BJ (cell line): ENCODE measurements at places on chromosomes 1 and 21.

GRCh38 chr1:15028102-15028501 lies 125.4 kb upstream of the TMEM51 start:
- DNase-seq: peak; percentile 74

DNA sequence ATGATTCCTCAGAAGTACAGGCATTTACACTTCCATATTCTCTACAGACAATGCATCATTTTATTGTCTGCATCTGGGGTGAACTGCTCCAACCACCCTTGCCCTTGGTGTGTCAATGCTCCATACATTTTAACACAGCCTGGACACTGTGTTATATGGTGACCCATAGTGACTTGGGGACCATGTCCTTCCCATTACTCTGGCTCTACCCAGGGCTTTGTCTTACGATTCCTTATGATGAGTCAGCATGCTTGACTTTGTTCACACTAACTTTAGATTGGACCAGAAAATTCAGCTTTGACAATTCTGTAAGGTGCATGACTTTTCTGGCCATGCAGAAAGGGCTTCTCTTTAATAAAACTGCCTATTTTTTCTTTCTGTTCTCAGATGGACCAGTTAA lies 6.8 kb upstream of the OVAAL start:
- DNase-seq: no peak

DNA sequence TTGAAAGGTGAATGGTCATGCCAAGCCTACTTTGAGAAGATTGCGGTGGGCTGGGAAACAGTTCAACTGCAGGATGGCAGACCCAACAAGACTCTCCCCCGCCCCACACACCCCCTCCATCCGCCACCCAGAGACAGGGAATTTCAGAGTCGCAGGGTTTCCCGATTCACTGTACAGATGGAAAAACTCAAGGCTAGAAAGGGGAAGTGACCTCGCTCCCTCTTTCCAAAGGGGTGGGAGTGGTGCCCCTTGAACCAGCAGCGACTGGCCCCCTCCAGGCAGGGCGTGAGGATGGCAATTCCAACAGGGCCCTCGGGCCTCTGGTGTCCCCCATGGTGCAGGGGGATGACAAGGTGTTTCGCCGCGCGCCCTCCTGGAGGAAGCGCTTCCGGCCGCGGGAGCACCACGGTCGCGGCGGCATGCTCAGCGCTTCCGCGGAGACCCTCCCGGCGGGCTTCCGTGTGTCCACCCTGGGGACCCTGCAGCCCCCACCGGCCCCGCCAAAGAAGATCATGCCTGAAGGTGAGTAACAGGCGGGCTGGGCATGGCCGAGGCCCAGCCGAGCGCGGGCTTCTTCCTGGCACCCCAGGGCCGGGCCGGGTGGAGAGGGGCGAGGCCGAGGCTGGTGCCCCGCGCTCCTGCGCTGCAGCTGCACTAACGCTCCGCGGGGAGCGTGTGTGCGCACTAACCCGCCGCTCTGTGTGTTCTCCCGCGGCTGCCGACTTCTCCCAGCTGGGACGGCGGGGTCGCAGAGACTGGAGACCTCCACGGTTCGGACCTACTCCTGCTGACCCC lies 10.4 kb downstream of the MYOG start:
- DNase-seq: no peak

DNA sequence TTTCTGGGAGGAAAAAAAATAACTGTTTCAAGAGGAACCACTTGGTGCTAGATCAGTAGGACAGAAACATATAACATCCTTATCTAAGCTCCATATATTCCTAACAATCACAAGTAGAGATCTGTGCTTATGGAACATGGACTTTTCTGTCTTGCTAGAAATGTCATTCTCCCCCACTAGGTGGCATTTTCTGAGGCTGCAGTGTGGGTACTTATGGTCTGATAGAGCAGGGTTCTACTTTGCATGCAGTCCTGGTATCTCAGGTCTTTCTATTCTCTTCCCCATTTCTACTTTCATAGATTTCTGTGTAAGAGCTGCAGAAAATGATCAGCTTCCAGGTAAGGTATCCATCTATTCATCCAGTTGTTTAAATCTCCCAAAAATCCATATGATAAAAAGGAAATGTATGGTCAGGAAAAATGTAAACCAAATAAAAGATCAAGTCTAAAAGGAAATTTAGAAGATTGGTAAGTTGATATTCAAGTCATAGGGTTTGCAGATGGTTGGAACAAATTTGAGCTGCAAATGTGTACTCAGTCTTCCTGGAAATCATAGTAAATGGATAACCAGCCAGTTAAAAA lies 1.5 kb downstream of the ZNF684 start:
- no peak for DNase-seq

GRCh38 chr1:234221601-234222000 lies 151.7 kb upstream of the COA6 start:
- no peak for DNase-seq

- DNase-seq: peak; percentile 37
Measured at GRCh38 chr1:71307451-71307850, 226.6 kb upstream of the ZRANB2 start.

DNA sequence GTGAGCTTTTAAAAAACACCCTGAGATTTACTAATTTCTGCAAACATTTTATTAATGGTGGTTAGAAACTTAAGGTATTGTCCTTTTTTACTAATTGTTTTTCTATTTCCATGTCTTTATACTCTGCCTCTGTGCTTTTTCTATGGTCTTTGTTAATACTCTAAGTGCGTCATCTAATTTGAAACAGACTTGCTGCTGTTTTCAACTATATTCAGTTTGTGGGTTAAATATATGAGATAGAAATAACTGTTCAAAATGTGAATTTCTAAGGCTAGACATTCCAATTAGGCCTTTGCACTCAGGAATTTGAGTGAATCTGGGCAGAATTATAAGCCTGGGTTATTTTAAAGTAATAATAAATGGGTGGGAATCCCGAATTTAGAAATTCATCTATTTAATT lies 82.4 kb upstream of the COL11A1 start:
- peak; percentile 15 for DNase-seq

GRCh38 chr21:34344584-34344983 lies 19.2 kb upstream of the KCNE2 start:
- no peak for DNase-seq

DNA sequence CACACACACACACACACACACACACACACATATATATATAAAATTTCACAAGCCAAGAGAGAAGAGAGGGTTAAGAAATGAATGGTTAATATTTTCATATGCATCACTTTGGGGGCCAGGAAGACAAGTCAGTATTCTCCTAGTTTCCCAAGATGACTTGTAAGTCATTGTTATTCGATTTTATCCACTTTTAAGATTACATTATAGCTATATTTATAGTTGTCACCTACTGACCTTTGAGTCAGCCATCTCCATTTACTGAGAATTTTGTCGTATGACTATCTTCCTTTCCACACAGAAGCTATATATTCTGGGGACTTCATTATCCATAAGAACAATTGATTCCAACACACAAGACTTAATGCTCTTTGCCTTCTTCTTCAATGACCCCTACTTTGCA lies 8.9 kb downstream of the LYST start:
- DNase-seq: no peak

- DNase-seq: no peak
Measured at GRCh38 chr1:33443705-33444180, 12.8 kb upstream of the PHC2 start.

DNA sequence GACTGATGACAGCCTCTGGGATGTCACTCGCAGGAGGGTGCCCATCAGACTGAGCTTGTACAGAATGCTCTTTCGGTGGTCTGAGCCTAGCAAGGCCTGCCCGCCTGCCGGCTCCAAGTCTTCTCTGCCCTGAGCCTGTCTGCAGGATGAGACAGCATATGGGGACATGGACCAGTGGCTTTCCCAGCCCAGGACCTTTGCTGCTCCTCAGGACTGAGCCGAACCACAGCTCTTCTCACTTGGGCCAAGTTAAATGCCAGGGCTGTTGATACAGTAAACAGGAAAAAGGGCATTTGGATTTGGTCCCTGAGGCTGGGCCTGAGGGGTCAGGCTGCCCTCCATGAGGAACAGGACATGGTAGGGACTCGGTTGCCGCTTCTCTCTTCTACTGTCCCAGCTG lies 64.3 kb upstream of the EPS8L3 start:
- no peak for DNase-seq

DNA sequence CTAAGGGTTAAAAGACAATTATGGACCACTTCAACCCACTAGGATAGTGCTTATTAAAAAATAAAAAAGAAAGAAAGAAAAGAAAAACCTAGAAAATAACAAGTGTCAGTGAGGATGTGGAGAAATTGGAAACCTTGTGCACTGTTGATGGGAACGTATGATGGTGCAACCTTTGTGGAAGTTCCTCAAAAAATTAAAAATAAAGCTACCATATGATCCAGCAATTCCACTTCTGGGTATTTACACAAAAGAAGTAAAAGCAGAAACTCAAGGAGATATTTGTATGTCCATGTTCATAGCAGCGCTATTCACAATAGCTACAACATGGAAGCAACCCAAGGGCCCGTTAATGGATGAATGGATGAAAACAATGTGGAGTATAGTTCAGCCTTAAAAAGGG lies 115.2 kb upstream of the ATP1A1 start:
- no peak for DNase-seq

DNA sequence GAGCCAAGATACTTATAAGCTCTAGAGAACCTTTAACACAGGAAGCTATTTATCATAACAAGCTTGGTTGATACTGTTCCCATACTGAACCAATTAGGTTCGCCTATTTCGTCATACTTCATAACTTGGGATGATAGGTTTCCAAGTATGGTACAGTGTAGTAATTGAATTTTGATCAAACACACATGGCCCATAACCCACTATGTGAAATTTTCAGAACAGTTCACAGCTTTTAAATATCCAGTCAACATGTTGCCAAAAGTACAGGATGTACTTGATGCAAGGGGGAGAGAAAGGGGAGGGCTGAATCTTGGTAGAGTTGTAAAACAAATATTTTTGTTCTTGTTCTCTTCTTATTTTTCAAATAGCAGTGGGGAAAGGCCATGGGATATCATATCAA lies 86.6 kb downstream of the TM2D1 start:
- peak; percentile 81 for DNase-seq

DNA sequence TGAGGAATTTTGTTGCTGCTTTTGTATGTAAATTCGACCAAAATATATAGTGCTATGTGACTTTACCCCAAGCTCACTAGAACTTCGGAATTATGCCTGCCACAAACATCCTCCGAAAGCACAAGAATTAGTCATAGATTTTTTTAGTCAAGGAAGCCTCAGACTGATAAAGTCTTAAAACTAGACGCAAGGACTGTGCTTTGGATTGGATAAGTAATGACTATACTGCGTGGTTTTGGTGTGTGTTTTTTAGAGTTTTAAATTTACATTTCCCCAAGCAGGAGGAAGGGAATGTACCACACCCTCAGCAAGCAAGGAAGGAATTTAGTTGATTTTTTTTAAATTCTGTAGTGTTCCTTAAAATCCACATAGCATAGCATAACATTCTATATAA lies 10.3 kb downstream of the WLS start:
- DNase-seq: no peak

DNA sequence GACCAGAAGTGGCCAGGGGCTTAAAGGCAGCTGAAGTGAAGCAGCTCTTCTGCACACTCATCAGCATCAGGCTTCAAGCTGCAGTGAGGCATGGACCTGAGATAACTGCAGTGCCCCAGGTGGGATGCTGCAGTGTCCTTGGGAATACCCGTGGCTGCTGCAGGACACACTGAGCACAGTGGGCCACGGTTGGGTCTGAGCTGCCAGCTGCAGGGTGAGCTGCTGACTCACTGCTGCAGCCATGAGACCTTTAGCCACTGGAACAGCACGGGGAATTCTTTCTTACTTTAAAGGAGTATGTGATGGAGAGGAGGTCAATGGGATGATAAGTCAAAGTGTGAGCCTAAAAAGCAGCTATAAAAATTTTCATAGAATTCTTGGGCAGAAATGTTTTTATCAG lies 102.1 kb downstream of the XCL2 start:
- DNase-seq: no peak

- no peak for DNase-seq
Measured at GRCh38 chr1:183726825-183727224, 73.7 kb upstream of the APOBEC4 start.

- no peak for DNase-seq
Measured at GRCh38 chr1:119291611-119292206, 76.9 kb upstream of the HAO2 start.
